ENCODE measurements at places on chromosomes 2 and 18.

GRCh38 chr2:197278799-197279763 lies 31.5 kb downstream of the ANKRD44 start:
- no peak for DNase-seq

GRCh38 chr2:140892436-140892835 lies 1238.4 kb downstream of the LRP1B start:
- DNase-seq = no peak

DNA sequence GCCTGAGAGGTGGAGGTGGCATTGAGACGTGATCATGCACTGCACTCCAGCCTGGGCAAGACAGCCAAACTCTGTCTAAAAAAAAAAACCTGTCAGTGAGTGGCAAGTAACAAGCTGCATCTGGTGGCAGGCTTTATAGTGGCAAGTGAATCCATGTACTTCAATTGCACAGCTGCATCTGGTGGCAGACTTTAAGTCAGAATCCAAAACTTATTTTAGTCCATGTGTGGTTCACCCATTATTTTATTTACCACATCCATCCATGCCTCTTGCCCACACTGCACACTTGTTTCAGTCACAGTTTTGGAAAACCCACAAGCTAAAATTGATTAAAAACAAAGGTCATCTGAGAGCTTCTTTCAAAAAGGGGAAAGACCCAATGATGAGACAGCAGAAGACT lies 1636.4 kb upstream of the NXPH2 start:
- DNase-seq = no peak

GRCh38 chr18:52345428-52345827 lies 5.4 kb downstream of the DCC start:
- no peak for DNase-seq

GRCh38 chr2:119245076-119245840 lies 21.6 kb downstream of the STEAP3 start:
- no peak for DNase-seq

GRCh38 chr2:85275984-85276540 lies 51.7 kb downstream of the TGOLN2 start:
- DNase-seq = no peak

DNA sequence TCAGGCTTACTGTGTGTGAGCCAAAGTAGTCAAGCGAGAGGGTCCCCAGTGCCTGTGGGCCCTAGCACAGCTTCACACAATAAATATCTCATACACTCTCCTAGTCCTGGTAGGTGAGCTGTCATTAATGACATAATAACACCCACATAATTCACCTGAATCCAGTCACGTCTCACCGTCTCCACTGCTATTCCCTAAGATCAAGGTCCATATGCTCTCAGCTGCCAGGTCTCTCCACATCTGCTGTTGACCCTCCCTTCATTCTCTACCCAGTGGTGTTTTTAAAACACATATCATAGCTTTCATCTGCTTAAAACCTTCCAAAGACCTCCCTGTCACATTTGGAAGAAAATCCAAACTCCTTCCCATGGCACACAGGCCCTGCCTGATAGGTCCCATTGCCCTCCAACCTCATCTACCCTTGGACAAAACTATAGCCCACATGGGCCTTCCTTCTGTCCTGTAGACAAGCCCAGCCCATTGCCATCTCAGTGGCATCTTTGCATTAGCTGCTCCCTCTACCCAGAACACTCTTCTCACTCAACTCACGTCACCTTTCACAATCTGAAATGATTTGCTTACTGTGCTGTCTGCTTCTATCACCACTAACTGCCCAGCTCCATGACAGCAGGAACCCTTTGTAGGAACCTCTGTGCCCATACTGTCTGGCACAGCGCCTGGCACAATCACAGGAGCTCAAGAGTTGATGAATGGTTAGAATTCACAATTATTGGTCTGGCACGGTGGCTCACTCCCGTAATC lies 7.5 kb downstream of the KCNG3 start:
- no peak for DNase-seq

DNA sequence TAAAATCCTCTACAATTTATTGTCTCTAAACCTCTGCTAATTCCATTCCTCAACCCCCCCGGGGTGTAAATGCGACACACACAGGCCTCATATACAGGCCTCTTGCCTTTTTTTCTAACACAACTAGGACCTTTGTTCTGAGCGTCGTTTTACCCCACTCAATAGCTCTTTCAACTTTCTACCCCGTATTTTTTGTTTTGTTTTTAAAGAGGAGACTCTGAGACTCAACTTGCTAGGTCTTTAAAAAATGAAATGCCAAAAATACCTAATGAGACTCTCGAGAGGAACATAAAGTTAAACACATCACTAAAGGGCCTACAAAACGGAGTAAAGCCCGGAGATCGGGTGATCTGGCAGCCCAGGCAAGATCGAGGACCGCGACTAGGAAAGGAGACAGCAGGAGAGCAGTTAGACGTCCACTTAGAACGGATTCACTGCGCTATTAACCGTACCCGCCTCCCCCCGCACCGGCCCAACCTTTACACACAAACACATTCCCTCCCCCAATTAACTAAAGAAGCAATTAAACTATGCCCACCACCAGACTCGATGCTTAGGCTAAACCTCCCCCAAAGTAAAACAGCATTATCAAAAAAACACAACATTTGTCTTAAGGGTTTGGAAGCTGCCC lies 1.7 kb downstream of the TRIP12 start:
- DNase-seq = no peak

- DNase-seq = peak; percentile 18
Observed at GRCh38 chr18:56532176-56532840, 106.1 kb downstream of the TXNL1 start.

Data from GM12864 (cell line).